ENCODE measurements at places on chromosomes 6 and 20.

DNA sequence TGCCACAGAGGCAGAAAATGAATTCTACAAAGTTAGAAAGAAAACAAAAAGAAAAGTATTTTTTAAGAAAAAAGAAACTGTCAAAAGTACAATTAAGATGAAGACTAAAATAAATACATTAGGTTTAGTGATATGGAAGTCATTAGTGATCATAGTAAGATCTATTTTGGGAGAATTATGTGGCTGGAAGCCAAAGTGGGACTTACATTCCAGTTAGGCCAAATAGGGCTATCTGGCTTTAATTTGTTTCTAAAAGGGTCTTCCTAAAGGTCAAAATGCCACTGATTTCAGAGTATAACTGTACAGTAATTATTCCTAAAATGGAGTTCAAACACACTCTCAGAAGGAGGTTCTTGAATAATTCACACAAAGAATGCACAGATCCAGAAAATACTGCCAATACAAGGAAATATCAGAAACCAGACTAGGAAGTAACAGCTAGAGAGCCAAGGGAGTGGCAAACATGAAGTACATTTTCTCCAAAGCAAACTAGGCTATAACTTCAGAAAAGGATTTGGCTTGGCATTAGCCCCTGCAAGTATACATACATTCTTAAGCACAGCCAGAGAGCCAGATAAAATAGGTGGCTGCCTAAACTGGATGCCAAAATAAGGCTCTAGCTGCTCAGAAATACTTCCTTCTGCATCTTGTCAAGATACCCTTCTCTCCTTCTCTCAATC, 45.3 kb downstream of the PDSS2 start:
- no peak for DNase-seq

DNA sequence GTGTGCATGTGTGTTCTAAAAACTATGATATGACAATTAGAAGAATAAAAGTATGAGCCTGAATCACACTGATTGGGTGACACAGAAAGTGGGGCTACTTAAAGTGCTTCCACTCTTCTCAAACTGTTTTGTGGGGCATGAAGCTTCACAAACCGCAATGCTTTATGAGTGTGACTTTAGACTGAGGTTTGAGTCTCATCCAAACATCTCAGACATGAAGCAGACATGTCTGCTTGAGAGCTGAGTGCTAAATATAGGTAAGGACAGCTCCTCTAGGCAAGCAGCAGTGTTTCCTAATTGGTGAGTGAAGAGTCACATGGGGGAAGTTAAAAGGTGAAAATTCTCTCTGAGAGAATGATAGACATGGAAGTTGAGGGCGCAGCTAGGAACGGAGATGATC, 726.9 kb upstream of the CITED2 start:
- no peak for DNase-seq

GRCh38 chr6:138115201-138115600, 8.0 kb upstream of the PERP start:
- DNase-seq: no peak

DNA sequence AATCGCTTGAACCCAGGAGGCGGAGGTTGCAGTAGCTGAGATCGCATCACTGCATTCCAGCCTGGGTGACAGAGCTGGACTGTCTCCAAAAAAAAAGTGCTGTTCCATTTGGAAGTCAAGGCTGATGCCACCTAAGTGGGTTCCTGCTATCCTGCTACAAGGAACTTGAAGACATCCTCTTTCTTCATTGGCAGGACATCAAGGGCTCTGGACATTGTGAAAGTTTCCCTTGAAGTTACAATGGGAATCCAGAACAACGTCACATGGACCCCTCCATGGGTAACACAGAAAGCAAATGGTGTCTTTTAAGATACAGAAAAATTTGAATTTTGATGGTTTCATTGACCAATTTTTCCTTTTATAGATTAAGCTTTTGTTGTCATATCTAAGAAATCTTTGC, 15.5 kb upstream of the ITCH start:
- DNase-seq: no peak

GRCh38 chr6:156268849-156269248, 508.3 kb upstream of the ARID1B start:
- no peak for DNase-seq

DNA sequence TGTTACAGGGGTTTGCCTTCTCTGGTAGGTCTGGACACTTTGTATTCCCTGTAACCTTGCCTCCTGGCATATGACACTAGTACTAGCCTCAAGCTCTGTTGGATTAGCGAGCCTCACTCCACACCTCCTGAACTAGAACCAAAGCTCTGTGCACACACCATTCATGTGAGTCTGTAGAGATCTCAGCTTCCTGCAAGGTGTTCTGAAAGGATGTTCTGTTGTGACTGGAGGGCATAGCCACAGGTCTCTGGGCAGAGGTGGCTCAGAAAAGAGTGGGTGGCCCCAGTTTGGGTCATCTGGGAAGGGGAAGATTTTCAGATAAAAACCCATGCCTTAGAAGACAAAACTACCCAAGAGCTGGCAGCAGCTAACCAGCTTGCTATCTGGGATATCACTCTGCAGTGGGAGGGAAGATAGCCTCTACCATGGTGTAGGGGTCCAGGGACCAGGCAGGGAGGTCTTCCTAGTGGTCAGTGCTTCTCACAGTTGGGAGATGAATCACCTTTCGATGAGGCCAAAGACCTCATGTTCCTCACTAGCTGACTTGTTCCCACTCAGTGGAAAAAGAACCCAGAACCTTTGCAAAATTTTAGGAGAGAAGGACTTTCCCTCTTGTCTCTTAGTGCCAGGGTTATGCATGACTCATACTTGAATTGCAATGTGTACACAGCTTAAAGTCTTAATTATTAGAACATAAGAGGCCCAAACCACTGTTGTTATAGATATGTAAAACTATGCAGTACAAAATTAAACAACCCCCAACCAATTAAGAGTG, 41.4 kb downstream of the HLA-F start:
- DNase-seq: no peak

- DNase-seq: no peak
Measured at GRCh38 chr6:109808837-109809236, 117.7 kb downstream of the FIG4 start.

GRCh38 chr6:89411145-89412070, 665 bp downstream of the RRAGD start:
- no peak for DNase-seq

DNA sequence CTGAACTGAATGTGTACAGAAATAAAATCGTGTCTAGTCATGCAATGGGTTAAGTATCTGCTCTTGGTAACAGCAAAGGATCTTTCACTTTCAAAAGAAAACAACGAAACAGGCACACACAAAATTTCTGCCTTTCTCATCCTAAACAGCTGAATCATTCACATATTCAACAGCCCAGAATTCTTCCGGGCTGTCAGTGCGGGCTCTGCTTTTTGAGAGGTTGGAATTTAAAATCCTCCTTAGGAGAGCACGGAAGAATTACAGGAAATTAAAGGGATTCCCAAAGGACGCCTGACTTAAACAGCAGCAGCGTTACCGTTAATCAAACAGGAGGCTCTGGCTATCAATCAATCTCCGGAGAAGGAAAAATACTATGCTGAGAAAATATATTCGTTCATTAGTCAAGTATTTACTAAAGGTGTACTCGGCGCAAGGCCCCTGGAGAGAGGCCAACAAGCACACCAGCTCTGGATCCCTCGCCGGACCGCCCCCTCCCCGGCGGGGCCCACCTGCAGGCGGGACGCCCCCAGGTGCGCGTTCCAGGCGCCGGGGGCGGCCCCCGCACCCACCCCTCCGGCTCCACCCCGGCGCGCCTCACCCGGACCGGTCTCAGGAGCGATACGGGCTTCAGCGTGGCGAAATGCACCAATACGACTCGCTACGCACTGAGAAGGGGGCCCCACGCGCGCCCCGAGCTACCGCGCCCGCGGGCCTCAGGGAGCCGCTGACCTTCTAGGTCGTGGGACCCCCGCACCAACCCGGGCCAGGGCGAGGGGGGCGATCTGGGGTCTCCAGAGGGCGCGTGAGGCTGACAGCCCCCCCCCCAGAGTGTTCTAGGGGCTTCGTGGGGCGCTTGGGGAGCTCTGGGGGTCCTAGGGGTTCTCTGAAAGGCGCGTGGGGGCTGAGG, 1.0 kb downstream of the NAPB start:
- DNase-seq: peak; percentile 17

DNA sequence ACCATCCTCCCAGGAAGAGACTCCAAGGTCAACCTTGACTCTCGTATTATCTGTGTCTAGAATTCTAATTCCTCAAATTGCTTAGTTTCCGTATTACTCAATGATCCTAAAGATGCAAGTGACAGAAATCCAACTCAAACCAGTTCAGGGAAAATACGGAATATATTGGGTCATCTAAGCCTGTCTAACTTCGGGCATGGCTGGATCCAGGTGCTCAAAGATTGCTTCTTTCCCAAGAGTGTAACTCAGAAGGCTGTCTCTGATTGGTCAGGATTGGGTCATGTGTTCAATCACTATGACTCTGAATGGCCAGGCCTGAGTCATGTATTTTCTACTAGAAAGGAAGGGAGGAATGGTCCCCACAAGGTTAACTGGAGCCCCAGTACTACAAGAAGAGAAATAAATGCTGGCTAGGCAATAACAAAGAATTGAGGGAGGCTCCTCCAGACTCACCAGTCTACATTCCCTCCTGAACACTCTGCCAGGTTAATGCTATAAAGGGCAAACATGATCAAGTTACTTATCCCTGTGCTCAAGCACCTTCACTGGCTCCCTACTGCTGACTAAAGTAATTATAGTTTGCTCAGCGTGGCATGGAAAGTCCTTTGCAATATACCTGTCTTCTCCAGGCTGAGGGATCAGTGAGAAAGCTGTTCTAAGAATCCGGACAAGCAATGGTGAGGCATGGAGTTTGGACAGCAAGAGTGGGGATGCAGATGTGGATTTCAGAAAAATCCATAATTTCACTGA, 15.4 kb upstream of the PREX1 start:
- no peak for DNase-seq

DNA sequence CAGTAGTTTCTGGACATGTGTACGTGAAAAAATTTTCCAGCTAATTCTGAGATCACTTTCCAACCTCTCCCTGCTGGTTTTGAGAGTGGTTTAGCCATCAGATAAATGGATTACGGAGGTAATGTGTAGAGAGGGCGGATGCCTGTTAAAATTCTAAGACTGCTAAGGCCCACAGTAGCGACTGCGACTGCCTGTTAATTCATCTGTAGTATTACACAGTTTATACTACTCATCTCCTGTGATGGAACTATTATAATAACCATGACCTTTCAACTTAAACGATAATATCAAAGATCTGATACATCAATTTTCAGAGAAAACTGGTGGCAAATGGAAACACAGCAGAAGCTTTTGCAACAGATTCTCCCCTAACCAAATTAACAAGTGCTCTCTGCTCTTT, 102.3 kb downstream of the IRF4 start:
- no peak for DNase-seq

DNA sequence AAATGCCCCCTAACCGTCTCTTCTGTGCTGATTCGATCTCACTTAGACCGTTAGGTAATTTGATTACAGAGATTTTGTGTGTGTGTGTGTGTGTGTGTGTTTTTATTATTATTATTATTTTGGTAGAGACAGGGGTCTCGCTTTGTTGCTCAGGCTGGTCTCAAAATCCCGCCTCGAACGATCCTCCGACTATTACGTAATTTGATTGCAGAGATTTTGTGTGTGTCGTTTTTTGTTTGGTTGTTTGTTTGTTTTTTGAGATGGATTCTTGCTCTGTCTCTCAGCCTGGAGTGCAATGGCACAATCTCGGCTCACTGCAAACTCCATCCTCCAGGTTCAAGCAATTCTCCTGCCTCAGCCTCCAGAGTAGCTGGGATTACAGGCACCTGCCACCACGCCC, 28.3 kb downstream of the FOXF2 start:
- no peak for DNase-seq

- DNase-seq: no peak
Measured at GRCh38 chr6:39803872-39804271, 11.7 kb downstream of the DAAM2 start.

- no peak for DNase-seq
Measured at GRCh38 chr6:72653026-72653425, 31.2 kb downstream of the KCNQ5 start.

- no peak for DNase-seq
Measured at GRCh38 chr20:52601295-52601971, 370.7 kb upstream of the TSHZ2 start.

DNA sequence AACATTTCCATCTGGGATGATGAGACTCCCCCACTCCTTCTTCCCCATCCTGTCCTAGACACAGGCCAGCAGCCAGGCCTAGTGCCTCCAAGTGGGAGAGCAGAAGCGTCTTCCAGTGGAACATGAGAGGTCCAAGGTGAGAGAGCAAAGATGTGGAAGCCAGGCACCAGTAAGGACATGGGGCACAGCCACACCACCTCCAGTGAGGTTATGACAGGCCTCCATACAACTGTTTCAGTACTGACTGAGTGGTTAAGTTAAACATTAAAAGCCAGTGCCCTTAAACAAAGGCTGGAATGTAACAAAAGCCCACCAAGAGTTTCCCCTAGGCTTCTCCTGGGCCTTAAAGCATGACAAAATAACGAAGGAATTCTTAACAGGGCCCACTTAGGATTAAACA, 5.3 kb downstream of the ZBTB24 start:
- DNase-seq: peak; percentile 14

DNA sequence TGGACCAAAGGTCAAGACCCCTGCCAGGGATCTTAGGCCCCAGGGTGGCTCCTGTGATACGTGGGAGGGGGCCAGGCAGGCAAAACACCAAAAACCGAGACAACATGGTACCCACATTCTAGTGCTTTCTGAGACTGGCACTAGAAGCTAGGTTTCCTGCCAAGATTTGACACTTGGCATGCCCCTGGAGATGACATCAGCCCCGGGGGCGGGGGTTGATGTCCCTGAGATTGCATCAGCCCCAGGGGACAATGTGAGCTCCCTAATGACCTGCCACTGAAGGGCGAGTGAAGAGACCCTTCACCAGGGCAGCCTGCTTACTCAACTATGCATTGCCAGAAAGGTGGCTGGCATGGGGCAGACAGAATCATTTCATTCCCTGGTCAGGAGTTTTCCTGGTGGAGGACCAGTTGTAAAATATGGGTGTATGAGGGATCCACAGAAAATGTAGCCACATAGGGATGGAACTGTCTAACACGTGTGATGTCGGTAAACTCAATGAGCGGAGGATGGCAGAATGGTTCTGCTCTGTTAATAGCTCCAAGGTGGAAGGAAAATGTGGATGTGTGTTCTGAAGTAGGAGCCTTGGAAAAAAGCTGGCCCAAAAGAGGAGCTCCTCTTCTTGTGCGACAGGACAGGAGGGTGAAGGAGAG, 219.7 kb downstream of the UNC5CL start:
- DNase-seq: no peak

DNA sequence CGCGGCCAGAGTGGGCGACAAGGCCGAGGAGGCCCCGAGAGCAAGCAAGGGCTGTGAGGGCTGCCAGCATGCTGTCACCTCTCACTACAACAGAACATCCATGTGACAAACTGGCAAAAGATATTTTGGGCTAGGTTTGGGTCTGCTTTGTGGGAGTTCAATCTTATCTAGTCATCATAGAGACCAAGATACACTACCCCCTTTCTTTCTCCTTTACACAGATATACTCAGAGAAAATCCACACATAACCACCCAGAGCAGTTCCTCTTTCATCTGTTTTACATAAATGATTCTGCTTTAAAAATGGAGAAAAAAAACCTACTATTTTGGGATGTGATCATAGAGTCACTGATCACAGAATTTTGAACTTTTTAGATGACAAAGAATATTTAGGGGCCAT, 16.8 kb downstream of the SOX4 start:
- DNase-seq: no peak

GRCh38 chr6:56802584-56802983, 152.3 kb upstream of the BEND6 start:
- no peak for DNase-seq

Data from RCC 7860 (cell line).